NCI-H1417 treated with DMSO at 0.1 percent for 48 hours (cell line): ENCODE measurements at places on chromosomes 6 and 20.

DNA sequence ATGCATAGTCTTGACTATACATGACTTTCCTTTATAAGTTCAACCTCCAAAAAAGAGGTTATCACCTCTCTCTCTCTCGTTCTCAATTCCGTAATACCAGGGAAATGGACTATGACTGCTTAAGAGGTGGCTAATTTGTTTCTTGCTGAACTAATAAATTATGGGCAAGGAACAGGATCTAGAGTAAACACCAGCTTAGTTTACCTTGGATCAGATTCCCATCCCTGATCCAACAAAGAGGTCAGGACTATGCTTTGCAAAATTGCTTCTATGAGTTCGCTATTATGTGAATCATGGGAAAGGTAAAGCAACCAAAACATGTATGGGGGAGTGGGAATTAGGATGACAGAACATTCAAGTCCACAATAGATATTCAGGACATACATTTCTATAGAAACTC lies 630.7 kb downstream of the HACE1 start:
- DNase-seq = peak; percentile 41

DNA sequence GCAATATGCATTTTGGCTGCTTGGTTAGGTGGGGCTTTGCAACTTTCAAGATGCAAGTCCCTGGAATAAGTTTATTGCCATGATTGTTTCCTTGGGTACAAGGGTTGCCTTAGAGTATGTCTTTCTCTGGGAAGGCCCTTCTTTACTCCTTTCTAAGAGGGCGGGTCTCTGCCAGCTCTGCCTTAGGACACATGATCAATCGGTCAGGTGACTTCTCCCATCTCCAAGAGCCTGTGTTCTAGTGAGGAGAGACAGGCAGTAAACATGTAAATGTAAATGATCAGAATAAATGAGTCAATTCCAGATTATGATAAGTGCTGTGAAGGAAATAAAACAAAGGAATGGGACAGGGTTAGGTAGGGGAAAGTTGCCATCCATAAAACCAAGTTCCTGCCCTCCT lies 43.2 kb upstream of the BCAS1 start:
- no peak for DNase-seq

DNA sequence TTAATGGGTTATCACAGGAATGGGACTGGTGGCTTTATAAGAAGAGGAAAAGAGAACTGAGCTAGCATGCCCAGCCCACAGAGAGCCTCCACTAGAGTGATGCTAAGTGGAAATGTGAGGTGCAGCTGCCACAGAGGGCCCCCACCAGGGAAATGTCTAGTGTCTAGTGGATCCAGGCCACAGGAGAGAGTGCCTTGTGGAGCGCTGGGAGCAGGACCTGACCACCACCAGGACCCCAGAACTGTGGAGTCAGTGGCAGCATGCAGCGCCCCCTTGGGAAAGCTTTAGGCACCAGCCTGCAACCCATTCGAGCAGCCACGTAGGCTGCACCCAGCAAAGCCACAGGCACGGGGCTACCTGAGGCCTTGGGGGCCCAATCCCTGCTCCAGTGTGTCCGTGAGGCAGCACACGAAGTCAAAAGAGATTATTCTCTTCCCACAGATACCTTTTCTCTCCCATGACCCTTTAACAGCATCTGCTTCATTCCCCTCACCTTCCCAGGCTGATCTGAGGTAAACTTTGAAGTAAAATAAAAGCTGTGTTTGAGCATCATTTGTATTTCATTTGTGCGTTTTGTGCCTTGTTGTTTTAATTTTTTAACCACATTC lies 4.4 kb downstream of the HLA-E start:
- no peak for DNase-seq

- no peak for DNase-seq
Measured at GRCh38 chr20:17966432-17967310, 1.9 kb downstream of the SNX5 start.

- no peak for DNase-seq
Measured at GRCh38 chr6:52900536-52900935, 9.0 kb downstream of the GSTA3 start.

GRCh38 chr6:42724825-42725224 lies 2.4 kb upstream of the PRPH2 start:
- DNase-seq = no peak

- no peak for DNase-seq
Measured at GRCh38 chr6:63269470-63269869, 50.3 kb downstream of the LGSN start.

- DNase-seq = no peak
Measured at GRCh38 chr20:49888212-49889000, 26.9 kb downstream of the SPATA2 start.

DNA sequence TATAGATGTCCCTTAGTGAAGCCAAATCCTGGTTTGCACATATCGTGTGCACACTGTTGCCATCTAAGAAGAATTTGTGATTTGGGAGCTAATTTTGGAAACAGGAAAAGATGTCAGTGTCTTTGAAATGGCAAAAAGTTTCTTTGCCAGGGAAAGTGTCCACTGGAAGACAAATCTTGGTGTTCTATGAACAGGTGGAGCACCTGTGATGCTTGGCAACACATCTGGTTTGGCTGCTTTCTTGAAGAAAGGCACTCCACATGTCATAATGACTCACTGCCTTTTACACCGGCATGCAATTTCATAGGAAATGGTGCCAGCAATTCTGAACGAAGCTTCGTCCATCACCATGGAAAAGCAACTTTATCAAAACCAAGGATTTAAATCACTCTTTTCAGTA lies 1040.0 kb upstream of the MAP3K7 start:
- DNase-seq = no peak

- no peak for DNase-seq
Measured at GRCh38 chr6:1387876-1388629, 1.3 kb upstream of the FOXF2 start.

GRCh38 chr6:75076009-75076408 lies 129.8 kb downstream of the COL12A1 start:
- no peak for DNase-seq

DNA sequence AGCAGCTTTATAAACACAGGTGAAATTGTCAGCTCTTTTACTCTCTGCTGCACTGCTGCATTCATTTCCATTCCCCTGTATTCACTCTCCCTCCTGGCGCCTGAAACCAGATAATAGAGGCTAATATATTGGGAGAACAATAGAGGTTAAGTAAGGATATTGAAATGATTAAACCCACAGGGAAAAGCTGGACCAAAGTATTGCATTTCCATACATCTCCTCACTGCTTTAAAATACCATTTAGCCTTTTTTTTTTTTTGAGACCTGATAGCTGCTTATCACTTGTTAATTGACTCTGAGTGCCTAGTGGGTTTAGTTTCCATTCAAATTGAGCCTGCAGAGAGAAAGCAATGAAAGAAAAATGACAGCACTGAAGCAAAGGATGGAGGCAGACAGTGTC lies 540.5 kb upstream of the IMPG1 start:
- DNase-seq = no peak

DNA sequence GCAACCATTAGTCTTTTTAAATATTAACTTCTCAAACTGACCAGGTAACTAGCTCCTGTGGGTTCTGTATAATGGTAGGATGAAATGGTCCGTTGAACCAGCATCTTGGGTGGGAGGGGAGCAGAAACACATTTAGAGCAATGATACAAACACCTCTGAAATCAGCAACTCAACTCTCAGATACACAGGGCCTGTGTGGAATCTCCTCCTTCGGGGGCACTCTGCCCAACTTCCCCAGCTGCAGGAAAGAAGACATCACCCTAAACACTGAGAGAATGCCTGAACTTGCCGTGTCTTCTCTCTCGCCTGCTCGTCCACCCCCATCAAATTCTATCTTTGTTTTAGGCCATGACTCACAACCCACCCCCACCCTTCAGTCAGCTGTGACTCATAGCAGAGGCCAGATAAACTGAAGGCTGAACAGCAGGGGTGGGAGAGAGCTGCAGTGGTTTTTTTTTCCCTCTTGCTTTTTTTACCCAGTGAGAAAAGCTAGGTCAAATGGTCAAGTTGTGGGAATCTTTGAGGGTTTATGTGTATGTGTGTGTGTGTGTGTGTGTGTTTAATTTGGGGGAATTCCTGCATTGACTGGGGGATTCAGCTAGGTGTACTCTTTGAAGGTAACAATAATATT lies 593.4 kb upstream of the JAG1 start:
- no peak for DNase-seq

DNA sequence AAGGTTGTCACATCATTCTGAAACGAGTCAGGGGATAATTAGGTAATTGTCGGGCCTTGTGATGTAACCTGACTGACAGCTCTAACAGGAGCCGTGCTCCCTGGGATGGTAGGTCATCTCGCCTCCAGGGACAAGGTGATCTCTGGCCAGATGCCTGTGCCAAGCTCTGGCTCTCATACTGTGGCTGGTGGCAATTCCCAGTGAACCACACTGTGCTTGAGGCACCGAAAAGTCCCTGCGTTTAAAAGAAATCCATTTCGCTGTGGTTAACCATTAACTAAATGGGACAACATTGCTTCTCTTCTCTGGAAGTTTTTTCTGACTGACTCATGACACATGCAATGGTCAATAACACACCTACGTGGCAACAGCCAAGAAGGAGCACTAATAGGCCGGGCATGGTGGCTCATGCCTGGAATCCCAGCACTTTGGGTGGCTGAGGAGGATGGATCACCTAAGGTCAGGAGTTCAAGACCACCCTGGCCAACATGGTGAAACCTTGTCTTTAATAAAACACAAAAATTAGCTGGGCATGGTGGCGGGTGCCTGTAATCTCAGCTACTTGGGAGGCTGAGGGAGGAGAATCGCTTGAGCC lies 669.2 kb downstream of the PRKN start:
- DNase-seq = no peak

DNA sequence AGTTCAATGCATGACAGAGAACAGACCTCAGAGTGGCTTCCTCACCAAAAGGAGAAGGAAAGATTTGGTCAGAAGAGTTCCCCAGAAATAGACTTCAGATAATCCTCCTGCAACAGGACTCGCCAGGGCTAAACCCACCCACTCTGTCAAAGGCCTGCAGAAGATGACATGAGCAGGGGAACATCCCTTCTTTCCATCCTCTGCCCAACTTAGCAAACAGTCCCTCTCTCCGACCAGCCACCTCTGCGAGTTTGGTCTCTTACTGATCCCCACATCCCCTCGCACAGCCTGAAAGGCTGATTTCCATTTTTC lies 7.5 kb downstream of the NFATC2 start:
- no peak for DNase-seq
